ENCODE measurements at places on chromosomes 7 and 10. TPM values are rescaled to one million over a fixed set of nuclear protein-coding genes. Genes with fewer than 3 reads are reported as not detected.

STK31 gene
- total RNA-seq: 2.1 TPM

ADAM8 gene
- total RNA-seq: 54.4 TPM

- no peaks in the 10 kb centered on the region for H3K36me3 ChIP-seq
- H3K4me3 ChIP-seq: no peak overlapping the region
- H3K27me3 ChIP-seq: no peaks in the 10 kb centered on the region
- DNase-seq: no peak
- no peaks in the 10 kb centered on the region for H3K4me1 ChIP-seq
- H3K27ac ChIP-seq: no peak overlapping the region
Measured at GRCh38 chr10:114061789-114062188, 18.1 kb downstream of the ADRB1 start.

DNA sequence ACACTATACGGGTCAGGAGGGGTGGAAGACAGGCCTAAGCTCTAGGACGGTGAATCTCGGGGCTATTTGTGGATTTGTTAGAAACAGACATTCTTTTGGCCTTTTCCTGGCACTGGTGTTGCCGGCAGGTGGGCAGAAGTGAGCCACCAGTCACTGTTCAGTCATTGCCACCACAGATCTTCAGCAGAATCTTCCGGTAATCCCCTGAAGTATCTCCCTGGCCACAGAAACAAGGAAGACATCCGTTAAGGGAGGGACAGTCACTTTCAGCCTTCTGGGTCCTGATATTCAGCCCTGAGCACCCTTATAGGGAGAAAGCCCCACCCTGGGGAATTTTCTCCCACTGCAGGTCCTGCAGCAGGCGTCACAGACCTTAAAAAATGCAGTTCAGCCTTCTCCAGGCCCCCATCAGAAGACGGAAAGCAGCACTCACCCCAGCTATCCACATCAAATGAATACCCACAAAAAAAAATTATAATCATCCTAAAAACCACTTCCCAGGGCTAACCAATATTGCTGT lies 23.2 kb downstream of the PLAC9 start:
- peaks cover 68% of the 10 kb centered on the region for H3K4me1 ChIP-seq
- H3K36me3 ChIP-seq: peaks cover 100% of the 10 kb centered on the region
- no peak overlapping the region for H3K4me3 ChIP-seq
- no peaks in the 10 kb centered on the region for H3K27me3 ChIP-seq
- no peak for DNase-seq

- no peaks in the 10 kb centered on the region for H3K36me3 ChIP-seq
- no peaks in the 10 kb centered on the region for H3K27me3 ChIP-seq
- H3K4me1 ChIP-seq: no peaks in the 10 kb centered on the region
Measured at GRCh38 chr7:52758356-52758755, 277.1 kb upstream of the POM121L12 start.

DNA sequence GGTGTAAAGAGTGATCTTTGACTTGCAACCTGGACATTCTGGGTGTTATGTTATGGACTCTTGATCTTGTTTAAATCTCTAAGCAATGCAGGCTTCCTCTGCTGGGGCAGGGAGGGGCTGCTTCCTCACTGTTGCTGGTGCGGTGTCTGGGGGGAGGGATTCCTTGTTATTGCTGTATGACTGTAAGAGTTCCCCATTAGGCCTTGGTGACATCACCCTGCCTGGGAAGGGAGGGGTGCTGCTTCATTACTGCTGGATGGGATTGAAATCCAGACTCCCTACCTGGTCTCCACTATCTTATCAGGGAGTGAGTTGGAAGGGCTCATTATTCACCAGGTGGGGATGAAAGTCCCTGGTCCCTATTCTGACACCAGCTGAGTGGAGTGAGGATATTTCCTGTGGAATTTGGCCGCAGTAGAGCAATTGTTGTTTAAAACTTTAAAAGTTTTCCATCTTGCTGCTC lies 8.8 kb downstream of the OGDH start:
- H3K27me3 ChIP-seq: no peaks in the 10 kb centered on the region
- H3K36me3 ChIP-seq: peaks cover 33% of the 10 kb centered on the region
- peak overlapping the region; percentile 53 for H3K27ac ChIP-seq
- no peak overlapping the region for H3K4me3 ChIP-seq
- DNase-seq: no peak
- peaks cover 50% of the 10 kb centered on the region for H3K4me1 ChIP-seq

NKX2-3 gene
- total RNA-seq: not detected

INSYN2A gene
- total RNA-seq: not detected

TUBAL3 gene
- not detected for total RNA-seq

TMEM120A gene
- total RNA-seq: 30.8 TPM

GNAT3 gene
- not detected for total RNA-seq

PPP1R17 gene
- total RNA-seq: not detected

SPDYE2 gene
- not detected for total RNA-seq

ANKRD61 gene
- 0.47 TPM for total RNA-seq

DNA sequence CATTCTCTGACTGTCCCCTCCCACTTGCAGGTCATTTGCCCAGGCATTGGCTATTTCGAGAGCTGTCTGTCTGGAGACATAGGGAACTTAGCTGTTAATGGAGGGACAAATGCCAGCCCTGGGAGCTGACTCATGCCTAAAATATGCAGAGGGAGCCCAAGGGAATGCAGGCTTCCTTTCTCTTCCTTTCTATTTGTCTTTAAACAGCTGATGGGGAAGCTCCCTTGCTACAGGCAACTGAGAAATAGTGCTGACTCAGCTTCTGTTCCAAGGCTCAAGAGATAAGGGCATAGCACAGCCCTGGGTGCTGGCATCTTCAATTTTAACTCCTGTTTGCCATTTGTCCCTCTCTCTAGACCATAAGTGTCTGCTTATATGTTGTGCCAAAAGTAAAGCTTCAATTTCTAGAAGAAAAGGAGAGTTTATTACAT lies 82.7 kb upstream of the C1GALT1 start:
- peak; percentile 94 for DNase-seq
- peaks cover 32% of the 10 kb centered on the region for H3K4me1 ChIP-seq
- no peaks in the 10 kb centered on the region for H3K36me3 ChIP-seq
- H3K27me3 ChIP-seq: no peaks in the 10 kb centered on the region
- no peak overlapping the region for H3K27ac ChIP-seq

GRCh38 chr10:12340371-12340770 lies 9.0 kb upstream of the CAMK1D start:
- no peak for DNase-seq
- H3K27ac ChIP-seq: no peak overlapping the region
- H3K4me3 ChIP-seq: no peak overlapping the region
- no peaks in the 10 kb centered on the region for H3K4me1 ChIP-seq
- H3K27me3 ChIP-seq: peaks cover 9% of the 10 kb centered on the region
- no peaks in the 10 kb centered on the region for H3K36me3 ChIP-seq

DNA sequence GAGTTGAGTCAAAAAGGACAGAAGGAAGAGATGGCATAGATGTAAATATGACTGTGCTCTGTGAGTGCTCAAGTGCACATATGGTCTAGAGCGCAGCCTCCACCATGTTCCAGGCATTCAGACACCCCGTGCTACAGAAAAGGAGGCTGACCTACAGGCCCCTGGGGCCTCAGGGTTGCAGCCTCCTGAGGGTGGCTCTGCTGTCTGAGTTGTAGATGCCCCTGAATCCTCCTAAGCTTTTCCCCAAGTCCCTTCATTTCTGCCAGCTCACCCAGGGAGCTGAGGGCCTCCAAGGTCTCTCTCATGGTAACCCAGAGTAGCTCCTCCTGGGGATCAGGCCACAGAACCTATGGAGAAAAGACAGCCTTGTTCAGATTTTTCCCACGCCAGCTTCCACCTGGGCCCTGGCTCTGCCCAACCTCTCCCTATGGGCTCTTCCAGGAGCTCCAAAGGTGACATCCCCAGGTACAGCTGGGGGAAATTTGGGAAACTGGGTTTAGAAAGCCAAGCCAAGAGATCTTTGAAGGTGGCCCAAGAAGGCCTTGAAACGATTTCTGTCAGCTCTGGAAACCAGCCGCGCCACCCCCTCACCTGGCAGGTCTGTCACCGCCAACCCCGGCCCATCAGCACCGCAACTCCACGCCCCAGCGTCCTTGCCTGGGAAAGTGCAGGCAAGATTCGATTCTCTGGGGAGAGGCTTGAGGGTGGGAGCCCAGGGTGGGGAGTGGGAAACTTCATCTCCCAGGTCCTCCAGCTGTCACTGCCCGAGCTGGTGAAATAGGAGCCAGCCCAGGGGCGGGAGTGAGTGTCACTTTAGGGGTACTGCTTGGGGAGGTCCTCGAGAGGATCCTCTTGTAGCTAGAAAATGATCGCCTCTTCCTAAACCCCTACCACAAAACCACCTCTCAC lies 2.4 kb downstream of the ZNF467 start:
- no peak for DNase-seq
- peaks cover 10% of the 10 kb centered on the region for H3K36me3 ChIP-seq
- H3K4me3 ChIP-seq: peak overlapping the region; percentile 65

DNA sequence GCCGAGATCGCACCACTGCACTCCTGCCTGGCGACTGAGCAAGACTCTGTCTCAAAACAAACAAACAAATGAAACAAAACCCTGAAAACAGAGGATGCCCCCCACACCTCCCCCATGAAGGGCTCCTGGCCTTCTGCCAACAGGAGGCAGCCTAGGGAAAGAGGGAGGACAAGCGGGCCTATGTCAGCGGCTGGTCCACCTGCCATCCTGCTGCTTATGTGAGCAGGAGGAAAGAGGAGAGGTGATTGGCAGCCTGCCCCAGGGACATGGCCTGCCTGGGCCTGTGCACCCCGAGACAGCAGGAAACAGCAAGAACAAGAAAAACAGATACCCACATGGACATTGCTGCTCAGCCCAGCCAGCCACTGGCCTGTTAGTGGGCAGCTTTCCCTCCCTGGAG lies 9.1 kb upstream of the ZNF316 start:
- H3K4me1 ChIP-seq: no peaks in the 10 kb centered on the region
- DNase-seq: no peak
- H3K27ac ChIP-seq: no peak overlapping the region
- H3K4me3 ChIP-seq: no peak overlapping the region
- no peaks in the 10 kb centered on the region for H3K27me3 ChIP-seq

DNA sequence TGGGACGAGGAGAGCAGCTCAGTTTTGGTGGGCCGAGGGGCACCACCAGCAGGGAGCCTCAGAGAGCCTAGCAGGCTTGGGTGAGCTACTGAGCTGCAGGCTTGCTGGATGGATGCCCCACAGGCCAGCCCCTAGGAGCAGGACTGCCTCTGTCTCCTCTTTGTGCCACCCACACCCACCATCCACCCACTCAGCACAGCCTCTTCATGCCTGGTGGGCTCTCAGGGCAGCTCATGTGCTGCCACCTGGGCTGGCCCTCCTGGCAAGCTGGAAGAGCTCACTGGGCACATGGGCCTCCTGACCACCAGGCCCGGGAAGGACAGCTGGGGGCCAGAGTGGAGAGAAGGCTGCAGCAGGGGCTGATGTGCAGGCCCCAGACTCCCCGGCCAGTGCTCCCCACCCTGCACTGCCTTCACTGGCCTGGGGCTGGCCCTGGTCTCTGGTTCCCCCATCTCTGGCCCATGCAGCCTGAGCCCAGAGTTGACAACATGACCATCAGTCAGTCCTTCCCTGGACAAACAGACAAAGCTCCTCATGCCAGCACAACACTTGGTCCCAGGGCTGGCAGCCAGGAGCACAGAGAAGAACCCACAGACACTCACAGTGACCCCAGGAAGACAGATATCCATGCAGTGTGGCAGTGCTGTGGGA lies 8.2 kb downstream of the RASGEF1A start:
- no peak overlapping the region for H3K4me3 ChIP-seq
- DNase-seq: no peak
- peaks cover 19% of the 10 kb centered on the region for H3K4me1 ChIP-seq
- H3K36me3 ChIP-seq: no peaks in the 10 kb centered on the region

GRCh38 chr10:33241351-33241750 lies 93.1 kb downstream of the NRP1 start:
- peaks cover 36% of the 10 kb centered on the region for H3K36me3 ChIP-seq
- H3K27ac ChIP-seq: no peak overlapping the region
- no peak for DNase-seq
- H3K4me3 ChIP-seq: no peak overlapping the region
- peaks cover 42% of the 10 kb centered on the region for H3K4me1 ChIP-seq
- no peaks in the 10 kb centered on the region for H3K27me3 ChIP-seq

DNA sequence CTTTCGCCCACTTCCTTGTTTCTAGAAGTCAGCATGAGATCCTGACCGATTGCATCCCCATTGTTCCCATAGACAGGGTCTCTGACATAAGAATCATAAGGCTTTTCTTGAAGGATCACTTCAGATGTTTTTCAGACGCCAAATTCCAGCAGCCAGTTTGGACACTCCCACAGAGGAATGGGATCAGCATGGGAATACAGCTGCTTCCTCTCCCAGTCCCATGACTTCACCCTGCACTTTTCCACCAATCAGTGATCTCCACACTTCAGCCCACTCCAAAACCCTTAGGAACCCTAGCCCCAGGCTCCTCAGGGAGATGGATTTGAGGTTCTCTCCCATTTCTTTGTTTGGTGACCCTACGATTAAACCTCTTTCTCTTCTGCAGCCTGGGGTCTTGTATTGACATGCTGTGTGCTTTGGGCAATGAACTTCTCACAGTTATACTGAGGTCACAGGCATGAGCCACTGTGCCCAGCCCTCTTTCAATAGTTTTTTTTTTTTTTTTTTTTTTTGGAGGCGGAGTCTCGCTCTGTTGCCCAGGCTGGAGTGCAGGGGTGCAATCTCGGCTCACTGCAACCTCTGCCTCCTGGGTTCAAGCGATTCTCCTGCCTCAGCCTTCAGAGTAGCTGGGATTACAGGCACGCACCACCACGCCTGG lies 52.8 kb upstream of the CHST3 start:
- H3K27ac ChIP-seq: peak overlapping the region; percentile 7
- no peaks in the 10 kb centered on the region for H3K4me1 ChIP-seq
- no peak overlapping the region for H3K4me3 ChIP-seq
- no peak for DNase-seq
- H3K27me3 ChIP-seq: peaks cover 12% of the 10 kb centered on the region

- H3K4me1 ChIP-seq: no peaks in the 10 kb centered on the region
- DNase-seq: no peak
- no peak overlapping the region for H3K27ac ChIP-seq
- H3K4me3 ChIP-seq: no peak overlapping the region
- peaks cover under 1% of the 10 kb centered on the region for H3K36me3 ChIP-seq
Measured at GRCh38 chr7:45064047-45064725, 24.6 kb downstream of the NACAD start.

DNA sequence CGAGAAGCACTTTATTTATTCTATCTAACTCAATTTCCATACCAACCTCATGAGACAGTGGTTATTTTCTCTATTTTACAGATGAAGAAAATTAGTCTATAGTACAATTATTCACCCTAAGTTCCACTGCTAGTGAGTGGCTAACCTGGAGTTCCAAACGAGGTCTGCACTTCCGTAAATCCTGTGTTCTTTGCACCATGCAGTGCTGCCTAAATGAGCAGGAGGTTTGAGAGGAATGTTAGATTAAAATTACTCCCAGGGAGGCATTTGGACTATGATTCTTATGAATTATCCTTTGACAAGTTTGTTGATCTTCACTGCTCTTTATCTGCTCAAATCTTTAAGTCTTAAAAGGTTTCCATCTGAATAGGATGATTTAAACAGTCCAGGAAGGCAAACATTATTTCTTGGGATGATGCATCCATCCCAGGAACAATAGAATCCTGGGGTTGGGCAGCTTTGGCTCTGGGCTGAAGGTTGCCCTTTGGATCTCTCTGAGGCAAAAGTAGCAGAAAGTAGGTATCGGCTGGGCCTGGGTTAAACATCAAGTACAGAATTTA lies 400.8 kb downstream of the REEP3 start:
- DNase-seq: no peak
- H3K4me3 ChIP-seq: no peak overlapping the region
- no peaks in the 10 kb centered on the region for H3K36me3 ChIP-seq

SPDYE5 gene
- total RNA-seq: not detected

All from Calu3 (cell line).